COR-L47 (cell line): ENCODE measurements at places on chromosomes 16 and 17.

DNA sequence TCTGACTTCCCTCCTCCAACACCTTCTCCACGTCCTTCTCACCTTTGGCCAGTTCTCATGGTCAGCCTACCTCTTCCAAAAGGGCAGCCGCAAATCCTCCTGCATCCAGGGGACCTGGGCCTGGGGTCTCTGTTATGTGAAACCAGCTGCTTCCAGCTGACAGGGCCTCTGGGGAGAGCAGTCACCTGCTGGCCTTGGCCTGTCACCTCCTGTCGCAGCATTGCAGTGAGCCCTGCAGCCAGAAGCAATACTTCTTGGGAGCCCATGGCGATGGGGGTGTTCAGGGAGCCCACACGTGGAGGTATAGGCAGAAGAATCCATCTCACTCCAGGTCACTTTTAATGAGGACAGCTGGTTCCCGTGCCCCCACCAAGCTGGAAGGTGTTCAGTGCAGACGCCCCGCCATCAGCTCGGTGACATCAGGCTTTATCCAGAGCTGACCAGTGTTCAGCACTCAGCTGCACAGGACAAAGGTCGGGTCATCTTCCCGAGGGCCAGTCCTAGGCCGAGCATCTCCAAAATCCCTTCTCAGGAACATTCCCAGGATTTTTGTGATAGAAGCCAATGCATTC lies 1.7 kb upstream of the SLC47A2 start:
- DNase-seq = no peak

DNA sequence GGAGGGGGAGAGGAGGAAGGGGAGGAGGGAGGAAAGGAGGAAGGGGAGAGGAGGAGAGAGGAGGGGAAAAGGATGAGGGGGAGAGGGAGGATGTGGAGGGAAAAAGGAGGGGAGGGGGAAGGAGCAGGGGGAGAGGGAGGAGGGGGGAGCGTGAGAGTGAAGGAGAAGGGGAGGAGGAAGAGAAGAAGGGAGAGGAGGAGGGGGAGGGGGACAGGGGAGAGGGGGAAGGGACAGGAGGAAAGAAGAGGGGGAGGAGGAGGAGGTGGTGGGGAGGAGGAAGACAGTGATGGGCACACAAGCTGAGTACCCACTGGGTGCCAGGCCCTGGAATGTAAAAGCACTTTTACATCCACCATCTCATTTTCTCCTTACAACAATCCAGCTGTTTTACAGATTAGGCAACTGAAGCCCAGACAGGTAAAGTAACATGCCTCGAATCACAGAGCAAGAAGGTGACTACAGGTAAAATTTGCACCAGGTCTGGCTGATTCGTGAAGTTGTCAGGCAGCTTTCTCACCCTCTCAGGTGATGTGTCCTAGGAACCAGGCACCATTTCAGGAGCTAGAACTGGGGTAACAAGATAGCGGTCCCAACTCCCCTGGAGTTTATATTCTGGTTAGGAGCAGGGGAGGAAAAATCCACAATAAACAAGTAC lies 10.0 kb upstream of the LITAF start:
- no peak for DNase-seq

- DNase-seq = no peak
Observed at GRCh38 chr17:8732406-8733085, 12.1 kb downstream of the CCDC42 start.

GRCh38 chr17:38900978-38901656 lies 24.3 kb upstream of the LASP1NB start:
- no peak for DNase-seq

GRCh38 chr16:89801800-89802199 lies 14.6 kb downstream of the FANCA start:
- no peak for DNase-seq

DNA sequence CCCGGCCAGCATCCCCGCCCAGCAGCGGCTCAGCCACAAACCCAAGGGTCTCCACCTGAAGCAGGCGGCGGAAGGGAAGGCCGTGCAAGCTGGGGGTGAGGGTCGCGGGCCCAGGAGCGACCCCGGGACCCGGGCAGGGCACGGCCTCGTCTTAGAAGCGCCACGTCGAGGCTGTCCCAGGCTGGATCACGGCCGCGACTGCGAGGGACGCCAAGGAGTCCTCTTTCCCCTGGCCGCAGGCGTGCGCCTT lies 538 bp upstream of the CCNF start:
- no peak for DNase-seq

GRCh38 chr16:88844419-88845036 lies 12.2 kb downstream of the GALNS start:
- no peak for DNase-seq

DNA sequence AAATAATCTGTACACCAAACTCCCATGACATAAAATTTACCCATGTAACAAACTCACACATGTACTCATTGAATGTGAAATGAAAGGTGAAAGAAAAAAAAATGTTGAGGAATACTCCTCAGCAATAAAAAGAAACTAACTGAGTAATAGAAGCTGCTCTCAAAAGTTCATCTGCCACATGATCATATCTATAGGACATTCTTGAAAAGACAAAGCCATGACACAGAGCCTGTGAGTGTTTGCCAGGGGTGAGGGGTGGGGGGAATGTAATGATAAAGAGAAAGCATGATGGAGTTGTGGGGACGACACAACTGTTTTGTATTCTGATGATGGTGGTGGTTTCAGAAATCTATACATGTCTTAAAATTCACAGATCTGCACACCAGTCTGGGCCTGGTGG lies 52.2 kb upstream of the TMC5 start:
- DNase-seq = no peak

- DNase-seq = no peak
Observed at GRCh38 chr17:57556977-57557376, 188.1 kb downstream of the CCDC182 start.

DNA sequence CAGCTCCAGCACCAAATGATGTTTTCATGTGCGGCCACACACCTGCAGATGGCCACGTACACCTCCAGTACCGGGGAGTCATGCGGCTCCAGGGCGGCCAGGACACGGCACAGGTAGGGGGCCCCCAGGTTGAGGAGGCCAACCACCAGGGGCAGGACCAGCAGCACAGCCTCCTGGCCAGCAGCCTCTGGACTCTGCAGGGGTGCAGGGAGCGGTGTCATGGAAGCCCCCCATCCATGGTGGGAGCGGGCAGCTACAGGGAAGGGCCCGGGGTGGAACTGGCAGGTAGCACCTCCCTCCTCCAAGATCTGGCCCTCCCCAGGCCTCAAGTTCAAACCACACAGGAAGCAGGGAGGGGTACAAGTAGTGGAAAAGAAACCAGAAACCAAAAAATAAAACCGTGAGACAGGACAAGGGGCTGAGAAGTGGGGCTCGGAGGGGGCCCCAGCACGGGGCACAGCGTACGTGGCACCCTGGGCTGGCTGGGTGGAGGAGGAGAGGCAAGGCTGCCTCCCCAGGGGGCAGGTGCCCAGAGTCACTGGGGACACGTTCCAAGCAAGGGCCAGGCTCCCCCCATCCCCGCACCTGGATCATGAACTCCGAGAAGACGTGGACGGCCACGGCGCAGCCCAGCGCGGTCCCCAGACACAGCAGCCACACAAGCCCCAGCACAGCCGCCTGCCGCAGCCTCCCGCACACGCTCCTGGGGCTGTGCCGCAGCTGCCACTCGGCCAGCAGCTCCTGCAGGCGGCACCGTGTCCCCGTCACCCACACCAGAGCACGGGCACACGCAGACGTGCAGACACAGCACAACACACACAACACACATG lies 7.4 kb downstream of the TMC6 start:
- no peak for DNase-seq

- DNase-seq = no peak
Observed at GRCh38 chr16:7839568-7839967, 506.9 kb downstream of the RBFOX1 start.

DNA sequence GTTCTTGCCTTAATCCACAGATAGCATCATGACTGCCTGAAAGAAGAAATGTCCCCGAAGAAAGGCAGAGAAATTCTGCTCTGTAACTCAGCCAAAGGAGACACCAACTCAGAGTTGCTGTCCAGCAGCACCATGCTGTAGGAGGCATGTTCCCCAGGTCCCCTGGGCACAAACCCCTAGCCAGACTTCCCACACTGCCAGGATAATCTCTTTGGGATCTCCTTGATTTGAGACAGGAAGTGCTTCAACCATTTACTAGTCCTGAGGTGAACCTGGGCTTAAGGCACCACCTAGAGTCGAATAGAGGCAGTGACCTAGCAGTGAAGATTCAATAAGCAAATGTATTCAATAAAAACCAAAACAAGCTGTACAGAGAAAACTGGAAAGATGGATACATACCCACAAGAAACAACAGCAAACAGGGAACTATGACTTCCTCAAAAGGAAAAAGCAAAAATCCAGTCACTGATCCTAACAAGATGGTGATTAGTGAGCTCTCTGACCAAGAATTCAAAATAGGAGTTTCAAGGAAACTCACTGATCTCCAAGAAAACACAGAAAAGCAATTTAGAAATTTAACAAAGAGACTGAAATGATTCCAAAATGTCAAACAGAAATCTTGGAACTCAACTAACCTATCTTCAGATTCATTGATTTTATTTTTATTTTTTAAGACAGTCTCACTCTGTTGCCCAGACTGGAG lies 5.7 kb downstream of the OR4D2 start:
- peak; percentile 2 for DNase-seq

DNA sequence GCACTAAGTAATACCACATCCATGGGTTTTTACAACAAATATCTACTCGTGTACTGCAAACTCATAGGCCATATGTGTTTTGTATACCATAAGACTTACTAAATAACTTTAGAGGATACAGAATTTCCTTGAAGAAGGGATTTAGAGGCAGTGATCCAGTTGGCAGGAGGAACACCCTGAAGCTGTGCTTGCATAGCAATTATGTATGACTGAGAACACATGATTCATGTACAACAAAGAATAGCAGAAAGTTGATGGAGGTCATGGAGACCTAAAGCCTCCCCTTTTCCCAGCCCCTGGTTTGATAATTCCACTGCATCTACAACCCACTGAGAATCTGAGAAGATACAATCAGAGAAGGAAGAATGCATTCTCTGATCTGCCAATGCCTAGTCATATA lies 83.8 kb upstream of the PMFBP1 start:
- DNase-seq = no peak

GRCh38 chr17:5772720-5773119 lies 188.4 kb upstream of the NLRP1 start:
- no peak for DNase-seq

GRCh38 chr16:57036945-57037344 lies 47.6 kb downstream of the NLRC5 start:
- no peak for DNase-seq

- no peak for DNase-seq
Observed at GRCh38 chr17:73187203-73187769, 5.6 kb upstream of the COG1 start.

GRCh38 chr16:31711344-31711845 lies 162.2 kb upstream of the ZNF267 start:
- no peak for DNase-seq

GRCh38 chr16:743794-744500 lies 3.1 kb upstream of the CIAO3 start:
- no peak for DNase-seq

- DNase-seq = no peak
Observed at GRCh38 chr16:11306381-11306780, 25.3 kb upstream of the PRM1 start.

DNA sequence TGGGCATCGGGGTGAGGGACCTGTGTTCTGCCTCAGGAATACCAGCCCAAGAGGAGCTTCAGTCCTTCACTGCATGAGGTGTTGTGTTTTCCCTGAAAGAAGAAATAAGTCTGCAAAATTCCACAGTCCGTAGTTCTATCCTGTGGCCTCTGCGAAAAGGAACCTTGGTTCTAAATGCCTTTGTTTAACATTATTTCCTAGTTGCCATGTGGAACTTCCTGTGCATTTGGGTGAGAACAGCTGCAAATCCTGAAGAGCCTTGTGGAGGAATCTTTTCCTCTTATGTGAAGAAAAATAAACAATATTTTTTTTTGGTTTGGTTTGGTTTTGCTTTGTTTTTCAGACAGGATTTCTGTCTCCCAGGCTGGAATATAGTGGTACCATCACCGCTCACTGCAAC lies 9.8 kb downstream of the PSKH1 start:
- DNase-seq = no peak

DNA sequence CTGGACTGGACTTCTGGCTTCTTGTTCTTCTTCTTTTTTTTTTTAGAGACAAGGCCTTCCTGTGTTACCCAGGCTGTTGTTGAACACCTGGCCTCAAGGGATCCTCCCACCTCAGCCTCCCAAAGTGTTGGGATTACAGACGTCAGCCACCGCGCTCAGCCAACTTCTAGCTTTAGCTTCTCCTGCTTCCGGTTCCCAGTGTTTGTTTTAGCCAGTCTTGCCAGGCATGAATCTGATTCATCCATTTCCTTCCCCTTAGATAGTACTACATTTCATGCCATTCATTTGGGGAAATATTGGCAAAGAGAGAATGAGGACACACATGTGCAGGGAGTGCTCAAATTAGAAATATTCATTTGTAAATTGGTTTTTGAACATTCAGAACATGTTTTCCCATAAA lies 12.1 kb upstream of the NDUFAB1 start:
- DNase-seq = no peak

DNA sequence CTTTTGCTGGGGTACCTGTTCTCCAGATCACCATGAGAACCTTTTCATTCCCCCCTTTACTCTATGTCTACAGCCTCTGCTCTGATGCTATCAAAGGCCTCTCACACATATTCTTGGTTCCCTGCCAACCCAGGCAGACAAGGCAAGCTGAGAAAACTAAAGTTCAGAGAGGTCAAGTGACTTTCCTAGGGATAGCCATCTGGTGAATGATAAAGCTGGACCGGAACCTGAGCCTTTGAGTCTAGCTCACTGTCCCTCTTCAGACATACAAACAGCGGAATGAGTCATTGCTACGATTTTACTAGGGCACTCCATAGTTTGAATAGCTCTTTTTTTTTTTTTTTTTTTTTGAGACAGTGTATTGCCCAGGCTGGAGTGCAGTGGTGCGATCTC lies 73.3 kb downstream of the XYLT1 start:
- no peak for DNase-seq

GRCh38 chr17:57125866-57126265 lies 40.8 kb downstream of the AKAP1 start:
- DNase-seq = no peak

- DNase-seq = no peak
Observed at GRCh38 chr16:89246903-89247733, 29.6 kb downstream of the ZNF778 start.

DNA sequence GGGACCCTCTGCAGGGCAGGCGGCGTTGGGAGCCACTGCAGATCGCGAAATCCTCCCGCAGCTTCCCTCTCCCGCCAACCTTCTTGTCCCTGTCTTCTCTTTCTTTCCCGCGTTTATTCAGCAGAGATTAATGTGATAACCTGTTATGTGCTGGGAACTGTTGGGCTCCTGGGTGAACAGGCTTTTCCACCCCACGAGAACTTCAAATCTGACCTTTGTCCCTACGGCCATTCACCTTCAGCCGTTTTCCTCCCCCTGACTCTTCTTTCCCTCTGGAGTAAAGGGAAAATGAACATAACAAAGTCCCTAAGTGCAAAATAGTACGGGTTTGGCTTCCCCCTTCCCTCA lies 15.2 kb upstream of the KPNA2 start:
- no peak for DNase-seq

GRCh38 chr17:75589919-75590303 lies 2.3 kb downstream of the MYO15B start:
- no peak for DNase-seq

- no peak for DNase-seq
Observed at GRCh38 chr17:35239823-35240222, 3.0 kb upstream of the SLFN5 start.

- DNase-seq = peak; percentile 26
Observed at GRCh38 chr17:81960130-81960958, 643 bp downstream of the NOTUM start.

- DNase-seq = no peak
Observed at GRCh38 chr17:859824-860195, 77.7 kb downstream of the MRM3 start.

- DNase-seq = no peak
Observed at GRCh38 chr17:45332989-45333701, 16.3 kb upstream of the MAP3K14 start.

- DNase-seq = no peak
Observed at GRCh38 chr16:56669840-56670619, 416 bp downstream of the MT1H start.
